ENCODE measurements at places on chromosomes 5 and 9.

DNA sequence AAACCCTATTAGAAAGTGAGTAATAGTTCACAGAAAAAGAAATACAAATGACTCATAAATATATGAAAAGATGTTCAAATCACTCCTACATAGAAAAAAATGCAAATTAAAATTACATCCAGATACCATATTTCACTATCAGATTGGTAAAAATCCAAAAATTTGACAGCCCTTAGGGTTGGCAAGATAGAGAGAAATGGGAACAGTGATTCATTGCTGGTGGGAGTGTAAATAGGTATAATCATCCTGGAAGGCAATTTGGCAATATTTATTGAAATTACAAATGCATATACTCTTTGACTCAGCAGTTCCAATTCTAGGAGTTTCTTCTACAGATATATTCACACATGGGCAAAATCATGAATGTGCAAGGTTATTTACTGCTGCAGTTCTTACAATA is 273.5 kb downstream of the NR2F1-AS1 start:
- no peak for DNase-seq

GRCh38 chr9:113155911-113156588 is 5.2 kb downstream of the SLC31A2 start:
- DNase-seq = no peak

DNA sequence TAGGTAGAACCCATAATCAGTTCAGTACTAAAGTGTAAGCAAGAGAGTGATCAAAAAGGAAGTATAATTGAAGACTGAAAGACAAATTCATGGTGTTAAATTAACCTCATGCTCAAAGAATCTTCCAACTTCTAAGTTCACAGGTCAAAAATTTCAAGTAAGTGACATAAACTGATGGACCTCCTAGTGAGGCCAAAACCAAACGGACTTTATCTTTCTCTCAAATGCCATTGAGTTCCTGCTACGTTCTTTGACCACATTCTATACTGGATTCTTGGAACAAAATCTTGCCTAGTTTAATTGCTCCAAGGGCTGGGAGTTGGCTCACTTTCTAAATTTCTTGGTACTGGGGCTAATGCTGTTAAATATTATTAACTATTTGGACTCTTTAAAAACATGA is 794.9 kb downstream of the TLE4 start:
- DNase-seq = no peak

GRCh38 chr5:111901296-111901695 is 144.3 kb upstream of the NREP start:
- DNase-seq = no peak

DNA sequence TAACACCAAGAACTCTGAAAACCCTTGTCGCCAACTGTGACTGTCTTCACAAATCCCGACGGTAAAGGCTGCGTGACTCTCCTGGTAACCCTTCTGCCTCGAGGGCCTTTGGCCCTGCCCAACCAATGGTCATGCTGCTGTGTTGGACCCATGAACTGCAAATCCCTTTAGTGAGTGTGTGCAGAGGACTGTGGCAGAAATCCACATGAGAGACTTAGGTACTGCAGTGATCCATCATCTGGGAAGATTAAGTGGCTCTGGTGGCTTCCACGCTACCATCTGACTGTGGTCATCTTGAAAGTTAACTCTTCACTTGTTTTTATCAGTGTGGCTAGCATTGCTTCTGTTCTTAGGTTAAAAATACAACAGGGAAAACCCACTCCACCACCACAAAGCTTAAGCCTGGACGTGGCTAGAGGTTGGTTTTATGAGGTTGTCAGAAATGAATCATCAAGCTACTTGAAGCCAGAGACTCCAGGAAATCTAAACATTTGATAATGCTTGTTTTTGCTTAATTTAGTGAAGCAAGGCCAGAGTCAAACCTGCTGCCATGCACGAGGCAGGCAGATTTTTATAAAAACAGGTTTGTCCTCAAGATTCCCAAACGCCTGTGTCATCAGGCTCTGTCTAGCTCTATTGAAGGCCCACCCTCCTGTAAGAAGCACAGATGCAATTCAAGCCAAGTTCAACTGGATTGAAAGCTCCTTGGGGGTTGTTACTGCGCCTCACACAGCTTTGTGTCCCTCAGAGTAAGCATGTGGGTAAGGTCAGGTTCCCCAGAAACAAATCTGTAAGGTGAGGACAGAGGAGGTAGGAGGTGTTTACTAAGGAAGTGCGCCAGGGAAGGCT is 52.7 kb upstream of the ERCC6L2 start:
- no peak for DNase-seq

DNA sequence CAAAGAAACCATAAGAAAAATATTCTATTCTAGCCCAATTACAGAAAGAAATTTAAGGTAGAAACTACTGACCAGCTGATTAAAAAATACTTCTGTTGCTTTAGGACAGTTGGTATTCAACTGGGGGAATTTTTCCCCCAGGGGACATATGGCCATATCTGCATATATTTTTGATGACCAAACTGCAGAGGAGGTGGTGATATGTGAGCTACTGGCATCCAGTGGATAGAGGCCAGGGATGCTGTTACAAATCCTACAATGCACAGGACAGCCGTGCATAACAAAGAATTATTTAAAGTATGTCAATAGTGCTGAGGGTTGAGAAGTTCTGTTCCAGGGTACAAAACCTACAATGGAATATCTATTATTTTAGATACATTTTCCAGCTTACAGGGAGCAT is 24.0 kb downstream of the ZFR start:
- peak; percentile 29 for DNase-seq

DNA sequence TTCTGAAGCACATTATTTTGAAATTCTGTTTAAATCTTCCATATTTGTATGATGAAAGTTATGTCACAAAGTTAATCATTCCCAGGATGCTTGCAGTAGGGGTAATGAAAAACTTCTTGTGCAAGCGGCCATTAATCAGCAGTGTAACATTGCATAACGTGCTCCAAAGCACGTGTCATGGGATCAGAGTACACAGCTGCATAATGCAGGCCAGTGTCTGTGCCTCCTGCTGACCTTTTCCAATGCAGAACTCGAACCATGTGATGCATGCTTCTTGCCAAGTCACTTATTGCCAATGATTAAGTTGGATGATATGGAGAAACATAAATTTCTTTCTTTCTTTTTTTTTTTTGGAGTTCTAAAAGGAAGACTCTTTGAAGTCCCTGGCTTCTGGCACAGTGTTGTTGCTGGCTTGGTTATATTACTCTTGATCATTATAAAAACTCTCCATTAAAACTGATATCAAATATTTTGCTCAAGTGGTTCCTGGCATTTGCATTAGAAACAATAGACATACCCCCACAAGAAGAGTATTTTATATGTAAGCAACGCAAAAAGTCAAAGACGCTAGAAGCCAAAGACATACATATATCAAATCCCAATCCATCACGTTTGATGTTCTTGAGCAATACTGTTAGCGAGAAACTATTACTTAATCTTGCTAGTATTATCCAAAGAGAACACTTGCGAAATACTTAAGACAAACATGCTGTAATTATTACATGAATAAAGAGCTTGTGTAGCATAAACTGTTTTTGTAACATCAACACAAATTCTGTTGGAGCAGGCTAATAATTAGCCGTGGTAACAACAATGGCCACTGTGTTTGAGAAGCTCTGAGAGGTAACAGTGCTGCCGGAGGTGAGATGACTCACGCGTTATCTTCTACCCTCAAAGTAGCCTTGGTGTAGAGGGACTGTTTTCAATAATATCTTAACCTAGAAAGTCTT is 164.2 kb downstream of the AUH start:
- DNase-seq = peak; percentile 98

- no peak for DNase-seq
Measured at GRCh38 chr9:34322899-34323591, 6.0 kb downstream of the KIF24 start.

DNA sequence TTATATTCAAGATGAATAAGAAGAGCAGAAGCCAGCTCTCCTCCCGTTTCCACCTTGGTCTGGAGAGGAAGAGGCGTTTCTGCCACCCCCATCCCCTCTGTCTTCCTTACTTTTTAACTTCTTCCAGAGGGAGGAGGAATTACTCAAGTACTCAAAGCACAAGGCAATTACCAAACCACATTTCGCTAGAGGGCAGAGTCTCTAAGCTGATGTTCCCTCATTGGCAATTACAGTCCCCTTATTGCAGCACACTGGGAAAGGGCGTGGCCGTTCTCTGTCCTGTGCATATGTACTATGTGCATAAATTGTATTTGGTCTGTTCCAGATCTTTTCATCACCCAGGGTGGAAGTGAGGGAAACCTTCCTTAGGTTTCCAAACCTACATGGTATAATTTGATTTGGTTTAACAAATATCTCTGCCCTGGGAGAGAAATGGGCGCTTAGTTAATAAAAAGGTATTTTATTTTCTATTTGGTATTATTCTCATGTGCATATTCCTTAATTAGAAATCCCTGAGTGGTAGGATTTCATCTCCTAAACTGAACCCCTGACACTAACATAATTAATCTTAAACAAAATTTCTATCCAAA is 29.8 kb upstream of the ALDOB start:
- peak; percentile 7 for DNase-seq

DNA sequence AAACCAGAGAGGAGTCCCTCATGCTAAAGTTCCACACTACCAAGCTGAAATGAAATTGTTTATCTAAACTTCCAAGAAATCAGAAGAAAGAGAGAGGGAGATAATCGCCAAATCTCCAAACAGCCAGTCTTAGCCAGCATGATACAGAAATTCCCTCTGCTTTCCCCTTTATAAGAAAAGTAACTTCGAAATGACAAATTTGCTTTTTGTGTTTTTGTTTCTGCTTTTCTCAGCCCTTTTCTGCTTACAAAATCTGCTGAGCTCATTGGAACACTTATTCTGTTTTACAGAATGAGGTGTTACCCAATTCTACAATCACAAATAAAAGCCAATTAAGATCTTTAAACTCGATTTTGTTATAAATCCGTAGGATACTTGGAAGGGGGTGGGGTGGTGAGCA is 72.9 kb downstream of the SFXN1 start:
- no peak for DNase-seq

- peak; percentile 46 for DNase-seq
Measured at GRCh38 chr9:132546148-132547051, 36.0 kb upstream of the BARHL1 start.

Measured in muscle of back (tissue), 13 donors.